CD4-positive, alpha-beta T cell treated with Interleukin-12 subunit alpha and Interleukin-12 subunit beta, for 1 hour (primary cell): ENCODE measurements at places on chromosomes 16 and 17.
A peak's percentile ranks its signal among the peaks of the same experiment; 100 is the strongest.

- DNase-seq = no peak
Measured at GRCh38 chr16:56245197-56245596, 53.9 kb downstream of the GNAO1 start.

- no peak for DNase-seq
Measured at GRCh38 chr17:29225396-29225795, 21.3 kb upstream of the CRYBA1 start.

GRCh38 chr16:578870-579405 lies 9.2 kb downstream of the PIGQ start:
- DNase-seq = peak; percentile 76

DNA sequence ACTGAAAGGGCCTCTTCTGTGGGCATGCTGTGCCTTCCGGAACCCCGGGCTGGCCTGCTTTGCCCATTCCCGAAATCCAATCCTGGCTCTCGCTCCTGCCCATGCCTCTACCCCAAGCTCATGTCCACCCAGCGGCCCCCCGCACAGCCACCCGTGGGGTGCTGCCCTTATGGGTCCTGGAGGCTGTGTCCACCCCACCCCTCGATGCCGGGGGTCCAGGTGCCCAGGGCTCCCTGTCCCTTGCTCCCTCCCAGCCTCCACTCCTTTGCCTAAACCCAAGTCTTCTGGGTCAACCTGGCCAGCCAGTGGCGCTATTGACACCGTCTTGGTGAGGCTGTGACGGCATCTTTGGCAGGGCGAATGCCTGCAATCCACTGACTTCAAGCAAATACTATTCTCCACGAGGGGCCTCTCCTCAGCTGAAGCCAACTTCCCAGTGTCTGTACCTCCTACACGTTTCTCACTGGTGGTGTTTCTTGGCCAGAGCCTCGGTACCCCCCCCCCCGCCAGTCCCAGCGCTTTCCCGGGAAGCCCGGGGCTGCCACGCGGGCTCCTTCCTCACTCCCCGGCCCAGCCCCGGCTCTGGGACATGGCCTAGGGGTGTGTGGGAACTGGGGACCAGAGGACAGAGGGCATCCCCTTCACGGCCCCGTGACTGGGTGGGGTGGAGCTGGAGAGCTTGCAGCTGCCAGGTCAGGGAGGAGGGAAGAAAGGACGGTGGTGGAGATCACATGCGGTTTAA lies 12.2 kb upstream of the DUS1L start:
- DNase-seq = no peak

DNA sequence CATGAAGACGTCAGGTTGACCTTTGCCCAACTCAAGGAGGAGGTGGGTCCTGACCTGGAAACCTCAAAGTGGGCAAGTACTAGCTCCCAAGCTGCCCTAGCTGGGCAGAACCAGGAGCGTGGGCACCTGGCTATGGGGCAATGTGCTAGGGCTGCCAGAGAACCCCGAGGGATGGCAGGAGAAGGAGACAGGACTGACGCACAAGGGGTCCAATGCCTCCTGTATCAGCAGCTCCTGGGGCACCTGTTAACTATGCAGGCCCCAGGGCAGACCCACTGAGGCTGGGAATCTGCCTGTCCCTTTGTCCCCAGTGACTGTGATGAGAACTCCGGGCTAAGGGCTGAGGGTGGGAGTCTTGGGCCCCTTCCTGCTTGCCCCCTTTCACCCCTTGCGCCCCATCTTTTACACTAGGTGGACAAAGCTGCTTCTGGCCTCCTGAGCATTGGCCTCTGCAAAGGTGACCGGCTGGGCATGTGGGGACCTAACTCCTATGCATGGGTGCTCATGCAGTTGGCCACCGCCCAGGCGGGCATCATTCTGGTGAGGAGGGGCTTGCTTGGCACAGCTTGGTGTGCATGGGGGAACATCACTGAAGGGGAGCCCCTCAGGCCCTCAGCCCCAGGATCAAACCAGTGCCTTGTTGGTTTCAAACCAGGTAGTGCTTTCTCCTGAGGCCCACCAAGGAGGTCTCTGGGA lies 7.7 kb downstream of the CHAD start:
- DNase-seq = no peak

DNA sequence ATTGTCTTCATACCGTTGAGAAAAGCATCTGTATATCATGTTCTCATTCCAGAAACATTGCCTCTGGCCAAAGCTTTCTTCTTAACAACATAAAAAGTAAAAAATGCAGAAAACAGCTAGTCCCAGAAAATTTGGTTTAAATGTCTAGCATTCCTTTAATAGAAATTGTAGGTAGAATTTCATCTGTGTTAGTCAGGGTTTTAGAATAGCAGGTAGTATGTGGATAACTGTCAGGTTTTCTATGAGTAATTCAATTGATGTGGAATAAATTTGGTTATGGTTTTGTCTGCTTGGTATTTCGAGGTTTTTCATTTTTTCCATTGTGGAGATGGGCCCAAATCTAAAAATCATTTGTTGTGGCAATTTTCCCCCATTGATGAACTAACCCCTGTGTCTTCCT lies 616.7 kb downstream of the KCNJ2 start:
- DNase-seq = no peak

DNA sequence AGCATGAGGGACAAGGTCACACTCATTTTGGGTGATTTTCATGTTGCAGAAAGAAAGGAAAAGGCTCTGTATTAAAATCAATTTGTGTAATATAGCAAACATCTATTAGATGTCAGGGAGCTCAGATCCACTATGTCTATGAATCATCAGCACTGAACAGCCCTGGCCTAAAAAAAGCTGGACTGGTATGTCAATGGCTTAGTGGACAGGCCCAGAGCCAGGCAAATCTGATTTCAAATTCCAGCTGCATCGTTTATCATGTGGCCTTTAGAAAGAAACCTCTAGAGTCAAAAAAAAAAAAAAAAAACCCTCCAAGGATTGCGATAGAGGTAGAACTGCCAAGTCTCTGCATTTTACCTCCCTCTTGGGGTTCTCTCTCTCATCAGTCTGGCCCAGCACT lies 5.4 kb downstream of the GAS7 start:
- DNase-seq = no peak

GRCh38 chr17:38742411-38743308 lies 5.5 kb downstream of the PCGF2 start:
- DNase-seq = no peak

DNA sequence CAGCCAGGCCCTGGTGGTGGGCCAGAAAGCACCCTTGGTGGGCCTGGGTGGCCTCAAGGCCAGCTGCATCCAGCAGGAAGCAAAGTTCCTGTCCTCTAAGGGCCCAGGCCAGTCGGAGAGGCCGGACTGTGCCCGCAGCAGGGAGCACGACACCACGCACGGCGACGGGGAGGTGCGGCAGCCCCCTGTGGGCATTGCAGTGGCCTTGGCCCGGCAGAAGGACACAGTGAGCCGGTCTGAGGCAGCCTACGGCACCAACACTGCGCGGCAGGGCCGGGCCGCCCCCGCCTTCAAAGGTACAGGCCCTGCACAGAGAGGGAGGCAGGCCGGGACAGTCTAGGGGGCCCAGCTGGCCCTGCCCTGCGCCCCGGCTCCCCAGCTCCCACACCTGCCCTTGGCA lies 48.0 kb downstream of the BAHCC1 start:
- DNase-seq = no peak

DNA sequence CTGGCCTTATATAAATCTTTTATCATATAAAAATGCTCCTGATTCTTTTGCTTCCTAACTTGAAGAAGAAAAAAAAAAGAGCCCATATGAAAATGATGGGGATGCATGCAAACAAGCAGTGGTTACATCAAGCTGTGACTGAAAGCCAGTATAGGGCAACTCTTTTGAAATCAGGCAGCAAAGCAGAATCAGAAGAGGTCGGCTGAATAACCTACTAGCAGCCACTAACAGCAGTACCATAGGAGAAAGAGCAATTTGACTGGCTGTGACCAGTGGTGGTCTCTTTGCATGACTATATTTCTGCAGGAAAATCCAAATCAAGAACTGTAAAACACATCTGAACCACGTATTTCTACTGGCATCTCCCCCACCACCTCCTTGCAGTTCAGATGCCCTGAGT lies 161.9 kb upstream of the C17orf78 start:
- DNase-seq = no peak
